ENCODE measurements at places on chromosomes 7 and 10.

DNA sequence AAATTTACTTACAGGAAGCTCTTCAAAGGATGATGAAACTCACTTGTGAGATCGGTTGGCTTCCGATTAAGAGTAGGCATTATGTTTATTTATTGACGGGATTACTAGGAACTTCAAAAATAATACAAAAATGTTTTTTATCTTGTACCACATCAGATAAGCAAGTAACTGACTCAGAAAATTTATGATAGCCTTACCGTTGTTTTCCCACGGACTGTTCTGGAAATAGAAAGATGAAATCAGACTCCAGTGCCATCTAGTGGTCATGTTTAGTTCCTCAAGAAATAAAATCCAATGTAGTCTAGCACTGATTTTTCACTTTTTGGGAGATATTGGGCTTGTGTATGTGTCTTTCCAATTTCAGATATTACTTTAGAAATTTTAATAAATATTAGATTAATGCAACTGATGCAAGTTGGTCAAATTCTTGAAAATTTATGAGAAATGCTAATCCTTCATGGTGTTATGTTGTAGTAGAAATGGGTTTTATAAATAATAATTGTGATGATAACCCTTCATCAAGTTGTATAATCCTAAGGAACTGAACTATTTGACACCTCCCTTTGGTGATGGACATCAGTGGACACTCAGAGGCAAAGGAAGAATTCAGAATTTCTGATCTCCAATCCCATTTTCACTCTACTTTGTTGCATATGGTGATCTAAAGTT is 168.8 kb downstream of the TMEM26 start:
- DNase-seq = peak; percentile 46

- DNase-seq = no peak
These were observed 304.6 kb downstream of the PRPF18 start for GRCh38 chr10:13891128-13892000.

DNA sequence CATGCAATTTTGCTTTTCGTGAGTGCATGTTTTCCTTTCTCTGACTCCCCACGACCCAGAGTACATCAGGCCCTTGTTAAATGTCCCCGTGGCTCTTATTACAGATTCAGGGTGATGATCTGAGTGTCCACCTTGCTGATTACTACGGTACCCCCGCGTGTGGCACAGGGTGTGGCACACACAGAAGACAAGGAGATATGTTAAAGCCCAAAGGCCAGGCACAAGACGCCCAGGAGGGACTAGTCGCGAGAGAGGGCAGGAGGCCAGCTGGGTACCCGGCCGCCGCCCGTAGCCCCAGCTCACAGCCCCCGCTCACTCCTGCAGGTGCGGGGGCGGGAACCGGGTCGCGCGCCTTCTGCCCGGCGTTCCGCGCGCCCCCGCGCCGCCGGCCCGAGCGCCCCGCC is 281 bp upstream of the EXOC6 start:
- no peak for DNase-seq

DNA sequence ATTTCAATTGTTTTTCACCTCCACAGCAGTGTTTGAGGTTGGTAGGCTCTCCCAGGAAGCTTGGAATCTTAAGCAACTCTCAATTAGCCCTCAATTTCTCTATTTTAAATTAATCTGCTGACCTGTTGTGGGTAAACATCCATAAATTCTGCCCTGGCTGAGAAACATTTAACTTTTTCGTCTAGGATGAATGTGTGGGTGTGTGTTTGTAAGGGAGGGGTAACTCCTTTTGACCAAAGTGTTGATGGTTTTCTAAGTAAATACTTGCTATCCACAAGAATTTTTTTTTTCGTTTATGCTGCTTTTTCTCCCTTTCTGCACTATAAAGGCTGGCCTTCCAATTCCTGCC is 973 bp downstream of the PPP3CB start:
- no peak for DNase-seq

- DNase-seq = no peak
These were observed 151.8 kb downstream of the SFMBT2 start for GRCh38 chr10:7258948-7259523.

DNA sequence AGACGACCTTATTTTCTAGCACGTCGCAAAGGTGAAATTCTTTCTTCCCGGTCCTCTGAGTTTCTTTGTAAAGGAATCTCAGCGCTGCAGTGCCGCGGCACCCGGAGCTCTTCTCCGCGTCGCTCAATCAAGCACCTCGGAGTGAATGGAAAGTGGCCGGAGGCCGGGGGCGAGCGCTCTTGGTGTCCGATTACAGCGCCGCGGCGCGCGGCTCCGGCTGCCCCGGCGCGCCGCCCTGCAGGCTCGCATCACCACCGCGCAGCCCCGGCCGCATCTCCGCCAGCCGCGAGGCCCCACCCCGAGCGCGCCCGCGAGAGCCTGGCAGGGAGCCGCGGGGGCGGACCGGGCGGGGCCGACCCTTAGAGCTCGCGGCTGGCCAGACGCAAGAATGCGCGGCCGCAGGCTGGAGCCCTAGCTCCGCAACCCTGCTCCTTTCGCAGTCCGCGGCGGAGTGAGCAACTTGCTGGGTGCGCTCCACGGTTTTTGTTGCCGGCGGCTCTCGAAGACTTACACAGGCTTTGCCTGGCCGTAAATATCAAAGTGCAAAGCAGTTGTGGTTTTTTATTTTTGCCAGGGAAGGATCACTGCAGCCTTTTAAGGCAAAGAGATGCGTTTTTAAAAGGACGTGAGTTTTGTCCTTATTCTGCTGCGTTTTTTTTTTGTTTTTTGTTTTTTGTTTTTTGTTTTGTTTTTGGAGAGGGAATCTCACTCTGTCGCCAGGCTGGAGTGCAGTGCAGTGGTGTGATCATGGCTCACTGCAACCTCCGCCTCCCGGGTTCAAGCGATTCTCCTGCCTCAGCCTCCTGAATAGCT is at the start of gene SEMA3C:
SEMA3C (minus strand) TSS at position 143 of the 813 bp plus-strand sequence. CDS start 2,270 bp downstream, outside the sequence.
- DNase-seq = peak; percentile 80

GRCh38 chr7:82109288-82109687 is 334.3 kb downstream of the CACNA2D1 start:
- no peak for DNase-seq

DNA sequence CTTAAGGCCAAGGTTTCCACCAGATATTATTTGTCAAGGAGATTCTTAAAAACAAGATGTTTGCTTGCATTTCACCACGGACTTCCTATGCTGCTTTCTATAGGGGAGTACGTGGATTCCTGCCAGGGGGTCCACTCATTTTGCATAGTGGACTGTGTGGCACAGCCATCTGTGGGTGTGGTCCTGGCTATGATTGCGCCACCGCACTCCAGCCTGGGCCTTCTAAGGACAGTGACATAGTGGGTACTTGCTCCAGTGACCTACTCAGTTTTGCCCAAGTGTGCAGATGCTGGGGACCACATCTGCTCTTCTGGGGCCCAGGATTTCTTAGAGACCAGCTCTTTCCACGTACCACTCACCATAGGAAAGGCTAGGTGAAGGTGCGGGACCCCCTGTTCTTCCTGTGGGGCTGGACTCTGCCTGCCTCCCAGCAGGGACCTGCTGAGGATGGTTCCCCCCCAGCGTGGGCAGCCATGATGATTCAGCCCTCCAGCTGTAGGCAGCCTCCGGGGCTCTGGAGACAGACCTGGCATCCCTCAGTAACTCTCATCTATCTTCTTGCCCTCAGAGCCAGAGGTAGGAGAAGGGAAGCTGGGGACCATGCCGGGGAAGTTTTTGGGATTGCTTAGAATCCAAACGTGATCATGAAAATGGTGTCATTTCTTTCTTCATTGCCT is 42.9 kb downstream of the HK1 start:
- no peak for DNase-seq

DNA sequence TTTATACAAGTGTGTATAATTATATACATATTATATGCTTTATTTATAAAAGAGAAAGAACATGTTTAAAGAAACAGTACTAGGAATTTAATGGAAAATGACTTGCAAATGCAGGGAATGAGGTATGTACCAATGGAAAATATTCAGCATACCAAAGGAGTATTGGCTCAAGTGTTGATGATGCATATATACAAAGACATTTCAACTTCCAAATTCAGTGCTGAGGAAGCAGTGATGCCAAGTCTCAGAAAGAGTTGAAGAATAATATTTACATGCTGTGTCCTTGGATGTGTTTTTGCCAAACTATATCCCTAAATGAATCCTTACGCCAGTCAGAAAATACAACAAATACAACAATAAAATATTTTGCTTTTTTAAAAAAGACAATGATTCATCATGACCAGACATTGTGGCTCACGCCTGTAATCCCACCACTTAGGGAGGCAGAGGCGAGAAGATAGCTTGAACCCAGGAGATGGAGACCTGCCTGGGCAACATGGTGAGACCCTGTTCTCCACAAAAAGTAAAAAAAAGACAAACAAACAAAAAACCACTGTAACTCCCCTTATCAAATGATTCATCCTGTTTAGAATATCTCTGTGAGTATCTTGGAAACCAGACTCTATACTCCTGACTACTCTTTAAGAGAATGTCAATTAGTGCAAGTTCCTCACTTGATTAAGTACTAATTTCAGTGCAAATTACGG is 157.2 kb downstream of the CHRM2 start:
- no peak for DNase-seq

- DNase-seq = no peak
These were observed 591.5 kb downstream of the DNAJB6 start for GRCh38 chr7:157928171-157928794.

- DNase-seq = no peak
These were observed 222.9 kb downstream of the PTEN start for GRCh38 chr10:88086187-88086960.

GRCh38 chr10:61112771-61113170 is 168.8 kb upstream of the RHOBTB1 start:
- no peak for DNase-seq

DNA sequence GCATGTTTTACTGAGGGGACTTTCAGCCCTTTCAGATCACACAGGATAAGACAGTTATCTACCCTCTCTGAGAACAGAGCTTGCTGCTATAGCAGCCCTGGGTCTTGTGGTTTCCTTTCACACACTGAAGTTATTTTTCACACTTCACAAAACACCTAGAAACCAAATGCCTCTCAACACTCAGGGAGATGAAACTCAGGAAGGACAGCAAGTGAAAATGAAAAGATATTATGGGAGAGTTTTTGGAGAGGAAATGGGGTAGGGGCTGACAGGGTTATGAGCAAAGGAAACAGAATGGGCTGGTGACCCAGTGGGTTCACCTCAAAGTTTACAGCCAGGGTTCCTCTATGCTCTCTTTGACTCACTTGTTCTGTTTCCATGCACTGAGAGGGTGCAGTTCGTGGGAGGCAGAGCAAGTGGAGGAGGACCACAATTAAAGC is 17.0 kb upstream of the GIMAP2 start:
- no peak for DNase-seq

DNA sequence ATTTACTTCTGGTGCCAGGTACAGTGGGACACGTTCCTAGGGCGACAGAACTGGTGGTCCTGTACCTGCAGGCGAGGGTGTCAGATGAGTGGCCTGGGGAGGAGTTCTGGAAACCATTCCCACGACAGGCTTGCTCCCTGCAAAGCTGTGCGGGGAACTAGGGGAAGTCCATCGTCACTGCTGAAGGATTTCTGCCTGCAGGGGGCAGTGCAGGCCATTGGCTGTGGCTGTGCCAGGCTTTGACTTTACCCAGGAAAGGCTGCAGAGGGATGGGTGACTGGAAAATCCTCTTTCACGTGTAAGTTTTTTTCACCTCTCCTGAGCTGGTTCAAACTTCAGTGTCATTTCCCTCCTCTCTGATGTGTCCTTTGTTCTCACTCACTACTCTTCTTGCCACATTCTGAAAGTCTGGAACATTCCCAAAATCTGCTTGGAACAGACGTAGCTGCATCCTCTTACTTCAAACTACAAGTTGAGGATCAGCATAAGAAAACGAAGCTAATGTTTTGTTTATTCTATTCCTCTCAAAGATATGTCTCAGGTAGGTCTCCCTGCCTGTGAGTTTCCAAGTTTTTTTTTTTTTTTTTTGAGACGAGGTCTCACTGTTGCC is 126.5 kb downstream of the SH2D4B start:
- peak; percentile 25 for DNase-seq

GRCh38 chr10:130487566-130487965 is 351.4 kb downstream of the GLRX3 start:
- no peak for DNase-seq
